ENCODE measurements at places on chromosomes 6 and 20. TPM values are rescaled to one million over a fixed set of nuclear protein-coding genes. Genes with fewer than 3 reads are reported as not detected.

The ARMH2 gene
- 1.8 TPM for total RNA-seq

The MEI4 gene
- total RNA-seq: not detected

The NEDD9 gene
- 47.7 TPM for total RNA-seq

The RAD21L1 gene
- not detected for total RNA-seq

The SAMD10 gene
- total RNA-seq: 17.2 TPM

The SIRPA gene
- total RNA-seq: not detected

Measured in activated CD4-positive, alpha-beta T cell treated with anti-CD3 and anti-CD28 coated beads, Interleukin-2, amount 10 ng/mL, durations not matched to agents 7 days and 5 days (primary cell).